Renal cortex interstitium (tissue), 15 donors: ENCODE measurements at places on chromosomes 6 and 20. TPM values are rescaled to one million over a fixed set of nuclear protein-coding genes. Genes with fewer than 3 reads are reported as not detected.

Gene SEMG1
- not detected for polyA plus RNA-seq

Gene FABP7
- 0.50 TPM for polyA plus RNA-seq

Gene OSTM1
- 21.2 TPM for polyA plus RNA-seq

Gene RARS2
- 63.4 TPM for polyA plus RNA-seq

Gene MAN1A1
- 78.0 TPM for polyA plus RNA-seq

Gene GNMT
- 0.98 TPM for polyA plus RNA-seq

Gene HLA-DRA
- polyA plus RNA-seq: 56.4 TPM

Gene CHD6
- polyA plus RNA-seq: 51.1 TPM

Gene TRIM40
- 0.11 TPM for polyA plus RNA-seq

Gene GGTLC1
- not detected for polyA plus RNA-seq

Gene MUC22
- not detected for polyA plus RNA-seq

Gene PAK1IP1
- 23.6 TPM for polyA plus RNA-seq

- no peak for DNase-seq
These were observed 114.2 kb downstream of the SNX5 start for GRCh38 chr20:17854307-17854903.

DNA sequence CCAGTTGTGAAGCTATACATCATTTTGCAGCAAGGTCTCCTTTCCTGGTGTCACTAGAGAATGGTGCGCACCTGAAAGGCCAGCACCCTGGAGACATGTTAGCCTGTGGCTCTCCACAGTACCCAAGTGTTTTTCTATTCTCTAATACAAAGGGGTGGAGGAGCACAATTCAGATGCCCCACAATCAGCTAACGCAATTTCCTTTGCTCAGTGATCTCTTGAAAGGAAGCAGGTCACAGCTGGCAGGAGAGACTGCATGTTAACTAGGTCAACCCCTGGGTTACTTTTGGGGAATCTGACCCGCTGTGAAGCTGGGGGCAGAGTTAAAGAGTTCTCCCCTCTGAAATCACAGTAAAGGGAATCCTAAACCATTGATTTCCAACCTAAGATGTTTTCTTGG is 92.5 kb downstream of the B3GAT2 start:
- no peak for DNase-seq

DNA sequence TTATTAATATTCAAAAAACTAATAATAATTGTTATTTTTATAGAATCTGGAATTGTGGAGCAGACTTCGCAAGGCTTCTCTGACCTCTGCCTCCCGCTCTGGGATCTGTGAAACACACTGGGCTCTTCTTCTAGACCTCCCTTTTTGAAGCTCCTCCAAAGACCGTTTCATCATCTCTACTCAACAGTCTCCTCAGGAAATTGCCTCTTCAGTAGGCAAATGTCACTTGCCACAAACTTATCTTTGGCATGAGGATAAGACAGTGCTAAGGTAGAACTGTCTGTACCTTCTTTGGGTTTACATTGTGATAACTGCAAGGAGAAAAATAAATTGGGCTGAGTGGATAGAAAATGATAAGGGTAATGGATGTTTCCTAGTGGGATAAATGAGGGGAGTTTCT is 2.3 kb upstream of the MAS1L start:
- no peak for DNase-seq

DNA sequence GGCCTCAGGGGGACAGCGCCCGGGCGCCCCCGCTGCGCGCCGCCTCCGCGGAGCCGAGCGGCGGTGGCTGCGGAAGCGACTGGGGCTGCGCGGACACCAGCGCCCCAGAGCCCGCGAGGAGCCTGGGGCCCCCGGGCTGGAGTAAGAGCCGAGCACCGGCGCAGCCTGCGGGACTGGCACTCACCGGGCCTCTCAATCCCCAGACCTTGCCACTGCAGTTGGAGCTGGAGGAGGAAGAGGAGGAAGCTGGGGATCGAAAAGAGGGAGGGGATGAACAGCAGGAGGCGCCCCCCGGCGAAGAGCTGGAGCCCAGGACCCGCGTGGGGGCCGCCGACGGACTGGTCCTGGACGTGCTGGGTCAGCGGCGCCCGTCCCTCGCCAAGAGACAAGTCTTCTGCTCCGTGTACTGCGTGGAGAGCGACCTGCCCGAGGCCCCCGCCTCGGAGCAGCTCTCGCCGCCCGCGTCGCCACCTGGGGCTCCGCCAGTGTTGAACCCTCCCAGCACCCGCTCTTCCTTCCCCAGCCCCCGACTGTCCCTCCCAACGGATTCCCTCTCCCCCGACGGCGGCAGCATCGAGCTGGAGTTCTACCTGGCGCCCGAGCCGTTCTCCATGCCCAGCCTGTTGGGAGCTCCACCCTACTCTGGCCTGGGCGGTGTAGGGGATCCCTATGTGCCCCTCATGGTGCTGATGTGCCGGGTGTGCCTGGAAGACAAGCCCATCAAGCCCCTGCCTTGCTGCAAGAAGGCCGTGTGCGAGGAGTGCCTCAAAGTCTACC is 590 bp downstream of the RNF217 start:
- peak; percentile 20 for DNase-seq

DNA sequence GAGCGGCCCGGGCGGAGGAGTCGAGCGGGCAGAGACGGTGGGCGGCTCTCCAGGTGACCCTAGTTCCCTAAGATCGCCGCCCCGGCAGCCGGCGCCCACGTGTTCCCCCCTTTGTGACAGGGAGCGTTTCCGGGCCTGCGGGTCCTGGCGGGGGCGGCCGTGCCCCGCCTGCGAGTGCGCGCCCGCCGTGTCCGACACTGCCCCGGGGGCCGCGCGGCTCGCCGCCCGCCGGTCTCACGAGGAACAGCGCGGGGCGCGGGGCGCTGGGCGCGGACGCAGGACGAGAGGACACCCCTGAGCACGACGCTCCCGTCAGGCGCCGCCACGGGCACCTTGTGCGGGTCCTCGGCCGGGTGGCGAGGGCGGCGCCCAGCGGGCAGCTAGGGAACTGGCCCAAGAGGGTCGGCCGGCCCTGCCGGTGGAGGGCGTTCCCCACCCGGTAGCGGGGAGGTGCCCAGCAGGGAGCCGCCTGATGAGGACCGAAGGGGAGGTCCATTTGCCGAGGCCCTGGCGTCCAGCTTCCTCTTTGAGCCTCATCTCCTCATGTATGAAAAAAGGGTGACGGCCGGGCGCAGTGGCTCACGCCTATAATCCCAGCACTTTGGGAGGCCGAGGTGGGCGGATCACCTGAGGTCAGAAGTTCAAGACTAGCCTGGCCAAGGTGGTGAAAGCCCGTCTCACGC is at the start of gene VARS1:
VARS1 (minus strand) TSS at position 137 of the 683 bp plus-strand sequence. CDS start 535 bp downstream, outside the sequence.
- peak; percentile 82 for DNase-seq

DNA sequence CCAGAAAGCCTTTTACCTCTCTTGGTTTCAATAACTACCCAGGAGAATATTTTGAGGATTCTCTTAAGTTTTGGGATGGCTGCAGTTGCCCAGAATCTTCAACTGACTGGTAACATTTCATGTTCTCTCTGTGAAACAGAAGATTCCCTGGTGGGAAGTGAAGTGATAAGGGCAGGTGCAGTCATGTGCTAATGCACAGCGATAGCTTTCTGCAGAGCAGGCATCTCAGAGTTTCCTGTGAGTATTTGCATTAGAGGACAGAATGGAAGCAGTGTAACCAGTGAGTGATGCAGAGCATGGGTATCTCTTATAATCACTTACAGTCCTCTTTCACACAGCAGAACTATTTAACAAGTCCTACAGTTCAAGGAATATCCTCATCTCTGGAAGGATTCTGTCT is 76.1 kb downstream of the HCRTR2 start:
- no peak for DNase-seq

- no peak for DNase-seq
These were observed 72.3 kb downstream of the LINC00237 start for GRCh38 chr20:21033817-21034216.

GRCh38 chr6:111679126-111679858 is 73.6 kb upstream of the TRAF3IP2 start:
- no peak for DNase-seq

DNA sequence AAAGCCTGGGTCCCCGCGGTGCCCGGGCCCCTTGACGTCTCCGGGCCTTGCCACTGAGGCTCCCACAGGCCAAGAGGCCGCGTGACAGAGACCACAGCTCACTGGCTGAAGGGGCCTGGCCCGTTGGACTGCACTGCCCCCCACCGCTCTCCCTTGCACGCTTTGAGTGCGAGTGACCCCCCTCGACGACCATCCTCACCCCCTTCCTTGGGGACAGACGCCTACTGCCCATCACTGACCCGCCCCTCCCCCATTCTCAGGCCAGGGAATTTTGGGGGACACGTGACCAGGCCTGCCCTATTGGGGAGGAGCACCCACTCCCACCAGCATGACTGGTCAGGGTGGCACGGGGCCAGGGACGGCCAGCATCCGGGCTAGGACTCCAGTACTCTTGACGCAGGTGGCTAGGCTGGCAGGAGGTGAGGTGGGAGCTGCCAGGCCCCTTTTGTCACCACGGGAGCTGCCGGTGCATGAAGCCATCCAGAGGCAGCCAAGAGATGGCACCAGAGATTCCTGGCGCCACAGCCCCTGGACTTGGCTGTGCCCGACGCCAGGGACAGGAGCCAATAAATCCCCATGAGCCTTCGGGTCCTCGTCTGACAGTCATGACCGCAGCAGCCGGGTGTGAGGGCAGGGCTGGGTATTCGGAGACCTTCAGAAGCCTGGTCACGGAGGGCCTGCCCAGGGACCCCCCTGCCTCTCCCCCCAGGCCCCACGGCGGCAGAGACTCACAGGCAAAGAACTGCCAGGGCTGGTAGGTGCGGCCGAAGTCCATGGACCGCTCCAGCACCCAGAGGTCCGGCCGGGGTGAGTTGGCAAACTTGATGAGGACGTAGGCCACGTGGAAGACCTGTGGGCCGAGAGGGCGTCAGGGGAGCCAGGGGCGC is 14.5 kb downstream of the LAMA5 start:
- no peak for DNase-seq

DNA sequence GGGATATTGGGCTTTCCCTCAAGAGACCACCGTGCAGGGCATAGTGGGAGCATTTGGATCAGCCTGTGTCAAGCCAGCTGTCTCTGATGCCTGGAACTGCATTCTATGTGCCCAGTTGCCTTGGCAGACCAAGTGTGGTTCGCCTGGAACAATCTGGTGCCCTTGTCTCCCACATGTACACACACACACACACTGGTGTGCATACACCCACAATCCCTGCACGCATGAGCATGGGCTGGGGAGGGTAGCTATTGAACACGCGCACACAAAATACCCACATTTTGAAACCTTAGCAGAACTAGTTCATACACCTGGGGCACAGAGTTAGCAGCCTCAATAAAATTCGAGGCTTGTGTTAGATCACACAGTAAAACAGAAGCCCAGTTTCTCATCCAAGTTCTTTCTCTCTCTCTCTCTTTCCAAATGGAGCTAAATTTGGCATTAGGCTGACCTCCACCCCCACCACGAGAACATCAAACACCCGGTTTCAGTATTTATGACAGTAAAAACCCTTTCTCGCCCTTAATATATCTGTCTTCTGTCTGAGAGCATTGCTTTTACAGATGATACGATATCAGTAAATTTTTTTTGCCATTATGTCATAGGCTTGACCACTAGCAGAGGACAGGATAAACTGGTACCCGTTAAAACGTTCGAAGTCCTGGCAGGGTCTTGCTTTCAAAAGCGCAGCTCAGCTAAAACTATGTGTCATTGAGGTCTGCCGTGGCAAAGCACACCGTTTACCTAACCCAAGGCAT is 18.2 kb upstream of the NFATC2 start:
- no peak for DNase-seq

- no peak for DNase-seq
These were observed 201.8 kb downstream of the DHX35 start for GRCh38 chr20:39163993-39164392.

DNA sequence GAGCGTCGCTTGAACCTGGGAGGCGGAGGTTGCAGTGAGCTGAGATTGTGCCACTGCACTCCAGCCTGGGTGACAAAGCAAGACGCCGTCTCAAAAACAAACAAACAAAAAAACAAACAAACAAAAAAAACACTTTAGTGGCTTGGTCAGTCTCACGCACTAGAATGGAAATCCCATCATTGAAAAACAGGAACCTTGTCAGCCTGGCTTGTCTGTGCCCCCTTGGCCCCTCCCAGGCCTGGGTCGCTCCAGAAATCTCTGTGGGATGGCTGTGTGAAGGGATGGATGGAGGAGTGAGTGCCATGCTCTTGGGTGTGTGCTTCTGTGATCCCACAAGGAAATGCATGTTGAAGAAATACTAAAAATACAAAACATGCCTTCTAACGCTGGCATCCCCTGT is 20.9 kb upstream of the NAA20 start:
- DNase-seq: no peak

GRCh38 chr6:105178110-105178509 is 1.7 kb downstream of the POPDC3 start:
- DNase-seq: no peak

- DNase-seq: no peak
These were observed 51.5 kb downstream of the STK4 start for GRCh38 chr20:45017857-45018256.

- no peak for DNase-seq
These were observed 831.5 kb upstream of the CITED2 start for GRCh38 chr6:140205795-140206593.

- no peak for DNase-seq
These were observed 17.9 kb downstream of the RPF2 start for GRCh38 chr6:110999634-111000270.

DNA sequence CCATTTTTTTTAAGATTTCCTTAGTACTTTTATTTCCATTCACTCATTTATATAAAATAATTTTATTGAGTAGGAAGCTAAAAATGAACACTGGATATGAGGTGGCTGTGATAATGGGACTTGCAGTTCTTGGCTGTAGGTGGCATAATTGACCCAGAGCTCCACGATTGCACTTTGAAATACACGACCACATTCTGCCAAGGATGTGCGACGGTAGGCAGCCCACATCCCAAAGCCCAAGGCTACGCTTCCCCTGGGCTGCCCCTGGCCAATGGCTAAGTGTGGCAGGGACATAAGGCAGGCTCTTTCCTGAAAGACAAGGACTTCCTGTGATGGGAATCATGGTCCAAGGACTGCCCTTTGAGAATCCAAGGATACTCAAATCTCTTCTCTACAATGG is 43.7 kb upstream of the ADTRP start:
- no peak for DNase-seq

- DNase-seq: no peak
These were observed 19.5 kb downstream of the SPATS1 start for GRCh38 chr6:44361947-44362346.

DNA sequence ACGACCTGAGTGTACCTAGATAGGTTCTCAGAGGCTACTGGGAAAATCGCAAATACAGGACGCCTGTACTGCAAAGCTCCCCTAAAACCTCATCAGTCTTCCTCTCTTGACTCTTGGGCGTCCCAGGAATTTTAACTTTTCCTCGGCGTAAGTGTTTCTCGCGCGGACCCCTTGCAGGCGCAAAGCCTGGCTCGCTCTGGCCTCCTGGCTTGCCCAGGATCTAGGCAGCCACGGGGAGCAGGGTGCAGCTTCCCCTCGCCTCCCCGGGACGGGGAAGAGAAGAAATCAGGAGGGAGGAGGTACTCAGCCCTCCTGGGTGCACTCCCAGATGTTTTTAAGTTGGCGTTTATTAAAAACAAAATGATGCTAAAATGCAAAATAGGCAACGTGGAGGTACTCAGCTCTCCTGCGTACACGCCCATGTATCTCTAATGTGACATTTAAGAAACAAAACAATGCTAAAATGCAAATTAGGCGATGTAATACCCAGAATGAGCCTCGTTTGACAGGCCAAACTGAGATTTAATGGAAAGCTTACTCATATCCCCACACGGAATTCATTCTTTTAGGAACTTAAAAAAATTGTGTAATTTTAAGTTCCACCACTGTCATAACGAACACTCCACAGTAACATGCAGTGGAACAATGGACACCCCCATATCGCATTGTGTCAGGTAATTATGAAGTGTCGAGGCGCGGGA is 1.6 kb upstream of the SOBP start:
- no peak for DNase-seq
